ENCODE measurements at places on chromosomes 3 and 15.
A peak's percentile ranks its signal among the peaks of the same experiment; 100 is the strongest.

- no peak for DNase-seq
These were observed 98.1 kb upstream of the CTNNB1 start for GRCh38 chr3:41101231-41101630.

GRCh38 chr15:101381671-101382212, 86.7 kb upstream of the SNRPA1 start:
- DNase-seq = no peak

DNA sequence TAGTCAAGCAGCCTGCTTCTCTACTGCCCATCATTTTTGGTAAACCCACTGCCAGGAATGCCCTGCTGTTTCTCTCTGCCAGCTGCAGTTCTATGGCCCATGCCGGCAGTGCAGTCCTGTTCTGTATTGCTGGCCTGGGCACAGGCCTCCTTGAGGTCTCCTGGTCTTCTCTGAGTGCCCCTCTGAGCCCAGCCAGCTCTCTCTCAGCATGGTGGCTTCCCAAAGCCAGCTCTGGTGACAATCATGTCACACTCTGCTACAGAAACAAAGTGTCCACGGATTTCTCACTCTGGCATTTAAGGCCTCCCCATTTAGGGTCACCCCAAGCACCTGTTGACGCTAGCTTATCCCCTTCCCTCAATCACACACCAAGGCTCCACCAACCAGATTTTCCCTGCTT, 24.5 kb downstream of the SRPRB start:
- DNase-seq = peak; percentile 45

DNA sequence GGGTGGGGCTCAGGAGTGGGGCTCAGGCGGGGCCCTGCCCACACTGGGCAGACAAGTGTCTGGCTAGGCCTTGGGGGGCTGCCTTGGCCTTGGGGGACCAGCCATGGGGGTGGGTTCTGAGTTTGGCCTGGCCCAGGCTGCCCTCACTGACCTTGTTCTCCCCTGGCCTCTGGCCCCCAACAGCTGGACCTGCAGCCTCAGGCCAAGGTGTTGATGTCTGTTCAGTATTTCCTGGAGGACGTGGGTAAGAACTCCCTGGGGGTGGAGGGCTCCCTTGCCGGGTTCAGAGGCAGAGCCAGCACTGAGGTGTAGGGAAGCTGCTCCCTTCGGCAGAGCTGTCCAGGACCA, 20.0 kb downstream of the PRKCD start:
- no peak for DNase-seq

GRCh38 chr3:140134231-140134965, 199.4 kb downstream of the CLSTN2 start:
- no peak for DNase-seq

GRCh38 chr3:46655271-46655670, 38.2 kb downstream of the ALS2CL start:
- no peak for DNase-seq

- DNase-seq = peak; percentile 69
These were observed 24.1 kb downstream of the ZNF80 start for GRCh38 chr3:114213292-114213626.

GRCh38 chr3:17643691-17644090, 98.7 kb downstream of the TBC1D5 start:
- DNase-seq = no peak

DNA sequence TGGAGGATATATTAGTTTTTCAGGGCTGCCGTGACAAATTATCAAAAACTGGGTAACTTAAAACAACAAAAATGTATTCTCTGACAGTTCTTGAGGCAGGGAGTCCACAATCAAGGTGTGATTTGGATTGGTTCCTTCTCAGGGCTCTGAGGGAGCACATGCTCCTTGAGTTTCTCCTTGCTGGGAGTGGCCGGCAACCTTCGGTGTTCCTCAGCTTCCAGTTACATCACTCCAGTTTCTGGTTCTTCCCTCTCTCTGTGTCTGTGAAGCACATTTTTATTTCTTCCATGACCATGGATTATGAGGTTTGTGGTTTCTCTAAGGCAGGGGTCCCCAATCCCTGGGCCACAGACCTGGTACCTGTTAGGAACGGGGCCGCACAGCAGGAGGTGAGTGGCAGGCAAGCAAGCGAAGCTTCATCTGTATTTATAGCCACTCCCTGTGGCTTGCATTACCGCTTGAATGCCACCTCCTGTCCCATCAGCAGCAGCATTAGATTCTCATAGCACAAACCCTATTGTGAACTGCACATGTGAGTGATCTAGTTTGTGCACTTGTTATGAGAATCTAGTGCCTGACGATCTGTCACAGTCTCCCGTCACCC, 24.3 kb downstream of the LRRC28 start:
- no peak for DNase-seq

DNA sequence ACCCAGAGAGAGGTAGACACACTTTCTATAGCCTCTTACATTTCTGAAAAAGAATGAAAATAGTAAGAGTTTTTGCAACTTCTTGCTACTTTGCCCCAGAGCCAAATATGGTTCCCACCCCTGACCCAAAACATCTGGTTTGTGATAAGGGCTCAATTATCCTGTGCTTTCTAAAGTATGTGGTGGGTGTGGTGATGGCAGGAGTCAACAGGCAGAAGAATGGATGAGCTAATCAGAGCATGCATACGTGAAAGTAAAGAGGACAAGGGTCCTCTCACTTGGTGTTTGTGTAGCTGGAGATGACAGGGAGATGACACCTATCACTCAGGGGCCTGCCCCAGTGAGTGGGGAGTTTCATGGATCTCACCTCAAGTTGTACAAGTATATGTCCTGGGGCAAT, 19.1 kb downstream of the KBTBD8 start:
- no peak for DNase-seq

GRCh38 chr3:79954756-79955155, 187.0 kb upstream of the ROBO1 start:
- DNase-seq = no peak

DNA sequence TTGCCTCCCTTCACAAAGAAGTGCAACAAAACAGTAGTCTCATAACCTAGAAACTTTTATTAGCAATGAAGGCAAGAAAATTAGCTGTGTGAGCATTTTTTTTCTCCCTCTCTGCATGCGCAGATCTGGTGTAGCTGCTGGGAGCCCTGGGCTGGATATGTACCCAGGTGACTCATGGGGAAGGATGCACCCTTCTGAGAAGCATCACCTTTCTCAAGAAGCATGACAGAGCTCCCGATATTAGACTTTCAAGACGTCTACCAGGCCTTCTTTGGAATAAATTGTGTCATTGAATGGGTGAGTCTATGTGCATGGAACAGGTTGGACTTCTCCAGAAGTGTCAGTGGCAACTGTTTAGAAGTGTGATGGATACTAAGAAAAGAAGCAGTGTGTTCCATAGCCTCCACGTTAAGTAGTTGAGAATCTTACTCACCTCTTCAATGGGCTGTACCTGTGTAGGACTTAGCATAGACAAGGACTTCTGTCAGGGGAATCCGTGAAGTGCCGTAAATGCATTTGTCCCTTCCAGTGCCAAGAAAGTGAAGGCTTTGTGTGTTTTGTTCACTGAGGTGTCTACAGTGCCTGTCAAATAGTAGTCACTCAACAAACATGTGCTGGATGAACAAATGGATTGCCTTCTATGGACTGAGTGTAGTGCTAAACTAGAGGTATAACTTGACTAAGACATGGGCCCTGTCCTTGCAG, 47.7 kb upstream of the RASGRP1 start:
- DNase-seq = no peak

GRCh38 chr3:36733162-36733696, 31.1 kb downstream of the DCLK3 start:
- DNase-seq = no peak

GRCh38 chr15:96121086-96121920, 209.2 kb upstream of the NR2F2 start:
- DNase-seq = no peak

GRCh38 chr3:181383760-181384159, 328.0 kb upstream of the SOX2 start:
- no peak for DNase-seq

GRCh38 chr15:94576889-94577533, 345.6 kb downstream of the MCTP2 start:
- DNase-seq = no peak

GRCh38 chr15:31236184-31237042, 90.2 kb upstream of the KLF13 start:
- no peak for DNase-seq

All from activated CD8-positive, alpha-beta memory T cell treated with anti-CD3 and anti-CD28 coated beads for 24 hours (primary cell).